Naive thymus-derived CD4-positive, alpha-beta T cell (primary cell): ENCODE measurements at places on chromosomes 12 and 14.
A peak's percentile ranks its signal among the peaks of the same experiment; 100 is the strongest.

- DNase-seq = peak; percentile 72
- no peak overlapping the region for H3K4me3 ChIP-seq
- no peaks in the 10 kb centered on the region for H3K27me3 ChIP-seq
- no peak overlapping the region for H3K27ac ChIP-seq
- H3K36me3 ChIP-seq = no peaks in the 10 kb centered on the region
Observed at GRCh38 chr14:93892923-93893558, 34.1 kb upstream of the FAM181A start.

- H3K4me3 ChIP-seq = peak overlapping the region; percentile 71
- no peaks in the 10 kb centered on the region for H3K36me3 ChIP-seq
- H3K27me3 ChIP-seq = no peaks in the 10 kb centered on the region
Observed at GRCh38 chr12:57604992-57605810, 577 bp downstream of the DTX3 start.

- no peaks in the 10 kb centered on the region for H3K27me3 ChIP-seq
- H3K4me3 ChIP-seq = peak overlapping the region; percentile 58
- no peaks in the 10 kb centered on the region for H3K36me3 ChIP-seq
Observed at GRCh38 chr12:51323317-51323960, 535 bp downstream of the BIN2 start.

GRCh38 chr12:238116-238515 is 24.2 kb upstream of the SLC6A12 start:
- DNase-seq = no peak
- no peak overlapping the region for H3K27ac ChIP-seq
- H3K36me3 ChIP-seq = no peaks in the 10 kb centered on the region
- H3K27me3 ChIP-seq = no peaks in the 10 kb centered on the region
- no peaks in the 10 kb centered on the region for H3K4me1 ChIP-seq
- H3K4me3 ChIP-seq = no peak overlapping the region

GRCh38 chr14:76212242-76212641 is 60.5 kb downstream of the GPATCH2L start:
- H3K27me3 ChIP-seq = no peaks in the 10 kb centered on the region
- no peaks in the 10 kb centered on the region for H3K36me3 ChIP-seq
- no peak for DNase-seq

DNA sequence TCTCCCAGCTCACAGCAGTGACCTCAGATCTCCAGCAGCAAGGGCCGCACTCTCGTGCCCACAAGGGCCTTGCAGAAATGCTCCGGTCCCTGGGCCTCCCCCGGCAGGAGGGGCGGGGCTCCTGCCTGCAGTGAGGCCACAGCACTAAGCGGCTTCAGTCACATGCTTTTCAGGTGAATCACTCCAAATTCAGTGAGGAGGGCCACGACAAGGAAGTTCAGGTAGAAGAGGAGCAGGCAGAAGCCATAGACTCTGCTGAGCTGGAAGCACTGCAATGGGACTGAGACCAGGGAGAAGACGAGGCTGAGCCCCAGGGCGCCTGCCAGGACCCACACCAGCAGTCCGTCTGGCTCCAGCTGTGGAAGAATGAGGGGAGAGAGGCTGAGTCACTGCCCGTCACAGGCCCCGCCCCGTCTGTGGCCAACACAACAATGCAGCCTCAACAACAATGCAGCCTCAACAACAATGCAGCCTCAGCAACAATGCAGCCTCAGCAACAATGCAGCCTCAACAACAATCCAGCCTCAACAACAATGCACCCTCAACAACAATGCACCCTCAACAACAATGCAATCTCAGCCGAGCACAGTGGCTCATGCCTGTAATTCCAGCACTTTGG is 35.2 kb downstream of the SLC8B1 start:
- H3K4me1 ChIP-seq = no peaks in the 10 kb centered on the region
- no peak for DNase-seq
- H3K27ac ChIP-seq = no peak overlapping the region
- no peak overlapping the region for H3K4me3 ChIP-seq
- no peaks in the 10 kb centered on the region for H3K36me3 ChIP-seq

GRCh38 chr14:90785471-90785870 is 30.8 kb downstream of the TTC7B start:
- H3K27me3 ChIP-seq = no peaks in the 10 kb centered on the region
- H3K27ac ChIP-seq = no peak overlapping the region
- DNase-seq = no peak
- H3K4me3 ChIP-seq = no peak overlapping the region
- H3K4me1 ChIP-seq = no peaks in the 10 kb centered on the region
- no peaks in the 10 kb centered on the region for H3K36me3 ChIP-seq
